ENCODE measurements at places on chromosomes 2 and 18. TPM values are rescaled to one million over a fixed set of nuclear protein-coding genes. Genes with fewer than 3 reads are reported as not detected.
A peak's percentile ranks its signal among the peaks of the same experiment; 100 is the strongest.

PFN4 gene
- 0.12 TPM for total RNA-seq

DNA sequence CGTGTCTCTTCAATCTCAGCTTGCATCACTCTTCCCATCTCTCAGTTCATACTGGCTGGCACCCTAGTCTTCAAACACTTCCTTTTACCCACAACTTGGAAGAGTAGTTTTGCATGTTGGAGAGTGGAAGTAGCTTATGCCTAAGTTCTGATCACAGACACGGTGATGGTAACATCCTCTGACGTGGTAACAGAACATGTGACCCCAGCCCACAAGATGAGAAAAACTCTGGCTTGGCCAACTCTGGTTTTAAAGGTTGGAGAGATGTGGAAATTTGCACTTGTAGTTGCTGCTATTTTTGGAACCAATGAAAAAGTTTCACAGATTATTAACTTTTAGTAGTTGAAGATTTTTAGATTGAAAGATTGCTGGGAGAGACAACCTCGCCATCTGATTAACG, 155.4 kb upstream of the SLC35G4 start:
- no peak for DNase-seq

GRCh38 chr2:37797081-37797480, 125.6 kb upstream of the CDC42EP3 start:
- DNase-seq: peak; percentile 98

MC2R gene
- total RNA-seq: not detected

DSG1 gene
- total RNA-seq: not detected

GRCh38 chr2:70796262-70796661, 5.8 kb upstream of the FIGLA start:
- no peak for DNase-seq

DNA sequence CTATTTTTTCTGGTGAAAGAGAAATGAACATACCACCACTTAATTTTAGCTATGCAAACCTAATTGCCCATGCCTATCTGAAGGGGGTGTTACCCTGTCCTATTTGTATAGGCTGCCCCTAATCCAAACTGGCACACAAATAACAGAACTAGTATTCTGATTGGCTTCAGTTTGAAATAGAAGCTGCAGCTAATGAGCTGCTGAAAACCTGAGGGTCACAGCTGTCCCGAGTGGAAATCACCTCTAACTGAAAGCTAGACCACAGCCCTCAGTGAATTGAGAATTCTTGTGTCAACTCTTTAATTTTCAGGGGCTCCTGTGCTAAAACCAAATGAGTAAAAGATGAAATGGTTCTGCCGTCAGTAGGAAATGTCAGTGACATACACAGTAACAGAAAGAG, 28.7 kb downstream of the CCDC141 start:
- no peak for DNase-seq

Measured in M059J (cell line).